ENCODE measurements at places on chromosomes 5 and 9.

GRCh38 chr9:26058111-26058895 is 380.1 kb upstream of the TUSC1 start:
- no peak for DNase-seq

DNA sequence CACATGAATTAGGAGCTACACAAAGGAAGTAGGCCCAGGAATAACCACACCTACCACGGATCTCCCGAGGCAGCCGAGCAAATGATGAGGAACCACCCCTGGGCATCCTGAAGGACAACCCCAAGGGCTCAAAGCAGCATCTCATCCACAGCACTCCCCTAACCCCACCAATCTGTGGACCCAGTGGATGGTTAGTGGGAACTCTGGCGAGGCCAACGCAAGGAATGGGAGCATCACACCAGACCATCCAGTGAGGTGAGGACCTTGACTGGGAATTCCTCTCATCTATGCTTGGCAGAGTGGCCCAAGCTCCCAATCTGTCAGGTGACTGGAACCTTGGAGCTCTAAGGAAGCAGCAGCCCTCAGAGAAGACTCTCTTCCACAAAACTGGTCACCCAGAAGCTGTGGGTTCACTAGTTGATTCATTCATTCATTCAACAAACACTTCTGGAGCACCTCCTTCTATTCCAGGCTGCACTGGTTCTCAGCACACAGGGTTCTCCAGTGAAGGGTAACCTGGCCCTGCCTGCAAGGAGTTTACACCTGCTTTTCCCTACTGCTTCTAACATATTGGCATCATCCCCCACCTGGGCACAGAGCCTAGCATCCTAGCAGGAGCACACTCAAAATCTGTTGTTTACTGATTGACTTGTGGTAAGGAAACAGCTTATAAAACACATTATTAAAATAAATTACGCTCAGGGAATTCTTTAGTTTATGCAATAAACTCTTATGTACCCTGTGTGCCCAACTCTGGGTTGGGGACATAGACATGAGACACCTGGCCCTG is 4.9 kb downstream of the ACSL6 start:
- no peak for DNase-seq

GRCh38 chr5:148091991-148092964 is 28.5 kb downstream of the SPINK5 start:
- no peak for DNase-seq

DNA sequence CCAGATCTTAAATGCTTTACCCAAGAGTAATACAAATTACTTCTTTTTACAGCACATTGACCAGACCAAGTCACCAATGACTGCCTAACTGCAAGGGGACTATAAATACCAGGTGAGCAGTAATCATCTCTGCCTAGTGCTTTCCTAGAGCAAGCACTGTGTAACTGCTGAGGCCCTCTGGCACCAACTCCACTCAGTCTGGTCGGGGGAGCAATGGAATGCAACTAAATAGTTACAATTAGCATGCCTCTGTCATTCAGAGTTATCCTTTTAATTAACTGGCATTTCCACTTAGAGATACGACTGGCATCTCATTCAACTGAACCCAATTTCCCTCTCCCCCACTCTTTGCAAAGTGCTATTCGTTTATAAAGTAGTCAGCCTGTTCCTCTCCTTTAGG is 1309.1 kb upstream of the DMAC1 start:
- no peak for DNase-seq

GRCh38 chr5:173517648-173518047 is 98.8 kb downstream of the BOD1 start:
- no peak for DNase-seq

DNA sequence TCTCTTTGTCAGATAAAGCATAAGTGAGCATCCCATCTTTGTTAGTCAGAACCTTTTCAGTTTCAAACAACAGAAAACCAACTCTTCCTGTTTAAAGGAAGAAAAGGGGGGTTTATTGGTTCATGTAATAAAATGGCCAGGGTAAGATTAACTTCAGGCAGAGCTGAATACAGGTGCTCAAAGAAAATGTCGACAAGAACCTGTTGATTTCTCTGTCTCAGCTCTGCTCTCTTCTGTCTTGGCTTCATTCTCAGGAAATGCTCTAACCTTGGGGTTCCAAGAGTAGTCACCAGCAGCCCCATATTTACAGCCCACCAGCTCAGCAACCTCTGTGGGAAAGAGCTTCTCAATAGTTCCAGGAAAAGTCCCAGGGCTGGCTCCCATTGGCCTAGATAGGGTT is 25.2 kb downstream of the KCNIP1 start:
- no peak for DNase-seq

DNA sequence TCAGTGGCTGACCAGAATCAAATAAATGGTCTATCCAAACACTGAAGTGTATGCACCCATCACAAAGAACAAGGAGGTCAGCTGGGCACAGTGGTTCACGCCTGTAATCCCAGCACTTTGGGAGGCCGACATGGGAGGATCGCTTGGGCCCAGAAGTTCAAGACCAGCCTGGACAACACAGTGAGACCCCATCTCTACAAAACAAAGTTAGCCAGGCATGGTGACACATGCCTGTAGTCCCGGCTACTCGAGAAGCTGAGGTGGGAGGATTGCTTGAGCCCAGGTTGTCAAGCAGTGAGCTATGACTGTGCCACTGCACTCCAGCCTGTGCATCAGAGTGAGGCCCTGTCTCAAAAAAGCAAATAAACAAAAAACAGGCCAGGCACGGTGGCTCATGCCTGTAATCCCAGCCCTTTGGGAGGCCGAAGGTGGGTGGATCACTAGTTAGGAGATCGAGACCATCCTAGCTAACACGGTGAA is 40.5 kb downstream of the SEMA4D start:
- no peak for DNase-seq

- DNase-seq: peak; percentile 20
Measured at GRCh38 chr9:98521141-98521540, 187.6 kb downstream of the GABBR2 start.

DNA sequence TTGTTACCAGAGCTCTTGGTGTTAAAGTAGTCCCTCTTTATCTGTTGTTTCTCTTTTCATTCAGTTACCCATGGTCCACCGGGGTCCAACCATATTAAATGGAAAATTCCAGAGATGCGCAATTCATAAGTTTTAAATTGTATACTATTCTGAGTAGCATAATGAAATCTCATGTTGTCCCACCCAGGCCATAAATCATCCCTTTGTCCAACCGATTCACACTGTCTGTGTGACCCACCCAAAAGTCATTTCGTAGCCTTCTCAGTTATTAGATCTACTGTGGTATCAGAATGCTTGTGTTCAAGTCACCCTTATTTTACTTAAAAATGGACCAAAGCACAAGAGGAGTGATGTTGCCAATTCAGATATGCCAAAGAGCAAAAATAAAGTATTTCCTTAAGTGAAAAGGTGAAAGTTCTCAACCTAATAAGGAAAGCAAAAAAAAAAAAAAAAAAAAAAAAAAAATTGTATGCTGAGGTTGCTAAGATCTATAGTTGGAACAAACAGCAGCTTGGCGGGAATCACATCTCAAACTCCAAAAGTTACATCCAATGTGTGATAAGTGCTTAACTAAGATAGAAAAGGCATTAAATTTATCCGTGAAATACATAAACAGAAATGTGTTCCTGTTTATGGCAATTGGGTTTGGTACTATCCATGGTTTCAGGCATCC is 106.8 kb upstream of the GPBP1 start:
- DNase-seq: no peak
